Kidney glomerular epithelial cell (primary cell): ENCODE measurements at places on chromosomes 16 and 17.

DNA sequence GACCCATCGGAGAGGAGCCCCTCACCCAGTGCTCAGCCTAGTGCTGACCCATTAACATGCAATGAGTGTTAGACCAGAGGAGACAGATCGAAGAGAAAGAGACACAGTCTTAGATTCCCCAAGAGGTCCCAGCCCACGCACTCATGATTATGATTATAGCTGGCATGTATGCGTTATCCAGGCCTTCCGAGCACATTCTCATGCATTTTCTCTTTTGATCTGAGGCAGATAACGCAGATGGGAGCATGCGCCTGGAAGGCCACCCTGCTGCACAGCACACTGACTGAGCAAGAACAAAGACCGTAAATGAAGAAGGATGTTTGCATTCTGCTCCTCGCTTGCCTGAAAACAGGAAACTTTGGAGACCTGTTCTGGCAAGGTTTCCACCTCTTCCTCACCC, 232.7 kb downstream of the SOX9 start:
- DNase-seq, result no peak

- no peak for DNase-seq
These were observed 193.7 kb downstream of the C16orf95 start for GRCh38 chr16:87123356-87124001.

DNA sequence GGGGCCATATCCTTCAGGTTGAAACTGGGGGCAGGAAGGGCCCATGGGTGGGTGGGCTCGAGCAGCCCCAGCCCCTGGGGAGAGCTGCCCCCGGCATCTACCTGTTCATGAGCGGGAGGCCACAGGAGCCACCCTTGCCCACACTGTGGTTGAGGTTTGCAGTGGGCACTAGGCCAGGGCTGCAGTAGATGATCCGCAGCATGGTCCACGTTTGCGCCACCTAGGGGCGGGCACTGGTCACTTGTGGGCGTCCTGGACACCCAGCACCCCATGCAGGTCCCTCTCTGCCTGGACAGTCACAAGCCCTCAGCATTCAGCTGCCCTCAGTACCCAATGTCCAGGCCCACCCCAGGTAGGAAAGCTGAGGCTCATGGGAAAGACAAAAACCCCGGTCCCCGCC, 1.8 kb upstream of the JMJD8 start:
- peak; percentile 21 for DNase-seq

GRCh38 chr16:6335072-6335471, 997.6 kb upstream of the RBFOX1 start:
- no peak for DNase-seq

- no peak for DNase-seq
These were observed 277.5 kb upstream of the HSBP1 start for GRCh38 chr16:83530293-83530692.

GRCh38 chr16:85204242-85205010, 92.2 kb upstream of the CIBAR2 start:
- no peak for DNase-seq

DNA sequence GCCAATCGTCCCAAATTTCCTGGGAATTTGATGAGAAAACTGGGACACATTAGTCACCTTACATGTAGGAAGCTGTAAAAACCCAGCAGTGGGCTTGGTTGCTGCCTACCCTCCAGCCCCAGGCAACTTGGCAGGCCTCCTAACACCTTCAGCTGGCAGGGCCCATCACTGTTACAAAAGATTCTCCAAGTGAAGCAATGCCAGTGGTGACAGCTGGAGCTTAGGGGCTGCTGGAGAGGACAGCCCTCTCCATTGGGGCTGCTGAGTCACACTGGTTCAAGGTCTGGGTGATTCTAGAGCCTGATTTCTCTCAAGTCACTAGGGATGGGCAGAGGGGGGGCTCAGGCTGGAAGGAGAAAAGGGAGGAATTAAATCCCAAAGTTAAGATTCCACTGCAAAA, 180.6 kb downstream of the COPRS start:
- DNase-seq, result no peak

DNA sequence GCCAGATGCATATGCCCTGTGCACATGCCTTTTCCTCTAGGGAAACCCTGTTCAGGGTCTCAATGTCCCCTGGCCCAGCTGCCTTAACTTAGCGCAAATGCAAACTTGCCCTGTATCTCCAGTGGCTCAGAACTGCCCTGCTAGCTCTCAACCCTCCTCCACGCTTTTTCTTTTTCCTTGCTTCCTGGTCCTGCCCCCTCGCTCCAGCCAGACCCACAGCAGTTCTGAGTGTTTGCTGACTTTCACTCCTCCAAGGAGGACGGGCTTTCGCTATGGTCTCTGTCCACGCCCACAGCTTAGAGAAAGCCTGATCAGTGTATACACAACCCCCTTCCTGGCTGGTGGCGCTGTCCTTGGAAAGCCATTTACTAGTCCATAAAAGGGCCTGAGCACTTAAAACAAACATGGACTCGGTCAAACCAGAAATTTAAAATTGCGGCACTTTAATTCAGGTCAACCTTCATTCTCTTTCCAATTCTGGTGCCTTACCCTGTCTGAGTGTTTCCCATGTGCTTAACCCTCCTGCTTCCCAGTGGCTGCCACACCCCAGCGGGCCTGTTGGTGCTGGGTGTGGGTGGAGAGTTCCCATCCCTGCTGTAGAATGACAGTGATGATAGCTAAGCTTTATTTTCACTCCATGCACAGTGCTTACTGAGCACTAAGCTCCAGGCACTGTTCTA, 15.6 kb upstream of the TMEM98 start:
- DNase-seq, result peak; percentile 63

DNA sequence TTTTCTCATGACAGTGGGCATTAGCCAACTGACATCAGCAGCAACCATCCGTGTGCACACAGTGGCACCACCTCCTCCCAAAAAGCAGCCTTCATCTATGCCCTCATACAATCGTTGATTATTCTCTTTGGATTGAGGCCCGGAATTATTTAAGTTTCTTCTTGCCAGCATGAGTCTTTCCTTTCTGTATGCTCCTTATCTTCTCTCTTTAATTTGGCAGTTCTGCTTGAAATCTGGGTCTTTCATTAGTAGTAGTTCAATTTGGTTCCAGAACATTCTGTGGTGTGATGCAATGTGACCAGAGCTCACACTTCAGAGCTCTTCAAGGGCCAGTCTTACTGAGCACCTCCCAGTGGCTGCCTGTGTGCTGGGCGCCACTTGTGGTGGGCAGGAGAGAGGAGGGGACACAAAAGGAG, 52.2 kb upstream of the STH start:
- DNase-seq, result no peak

GRCh38 chr17:81428121-81428515, 32.9 kb downstream of the BAHCC1 start:
- DNase-seq, result no peak

- DNase-seq, result no peak
These were observed 66.9 kb downstream of the COPRS start for GRCh38 chr17:31792007-31792585.

GRCh38 chr16:67431775-67432505, 1.0 kb downstream of the HSD11B2 start:
- DNase-seq, result no peak

- no peak for DNase-seq
These were observed 409.9 kb downstream of the KCNJ18 start for GRCh38 chr17:22102177-22102576.
